ENCODE measurements at places on chromosomes 16 and 17.

DNA sequence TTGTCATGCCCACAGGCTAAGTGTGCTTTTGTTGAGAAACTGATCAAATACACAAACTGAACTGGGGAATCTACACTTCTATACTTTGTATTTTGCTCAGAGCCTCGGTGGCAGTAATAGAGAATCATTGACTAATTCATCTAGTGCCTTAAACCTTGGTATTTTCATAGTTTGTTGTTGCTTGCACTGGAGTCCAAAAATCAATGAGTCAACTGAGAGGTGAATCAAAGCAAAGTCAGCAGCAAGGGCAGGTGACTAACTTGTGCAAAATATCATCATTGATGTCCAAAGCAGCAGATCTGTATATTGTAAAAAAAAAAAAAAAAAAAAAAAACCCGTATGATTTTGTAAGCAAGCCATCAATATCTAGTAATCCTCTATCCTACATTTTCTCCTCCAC, 296.4 kb downstream of the MAP2K6 start:
- DNase-seq = no peak

- DNase-seq = no peak
These were observed 6.0 kb downstream of the DOC2A start for GRCh38 chr16:30004811-30005242.

DNA sequence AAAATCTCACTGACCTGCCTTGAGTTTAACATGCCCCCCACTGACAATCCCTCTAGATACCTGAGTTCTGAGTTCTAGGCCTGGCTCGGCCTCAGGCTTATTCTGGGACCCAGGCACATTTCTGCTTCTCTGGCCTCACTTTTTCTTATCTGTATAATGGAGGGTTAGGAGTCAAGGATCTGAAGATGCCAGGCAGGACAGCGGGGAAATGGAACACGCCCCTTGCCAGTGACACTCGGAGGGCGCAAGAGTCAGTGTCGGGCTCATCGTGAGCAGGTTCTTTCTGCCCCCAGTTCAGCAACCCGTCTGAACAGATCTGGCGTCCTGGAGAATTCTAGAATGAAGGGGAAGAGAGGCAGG, 567 bp upstream of the MT3 start:
- no peak for DNase-seq

DNA sequence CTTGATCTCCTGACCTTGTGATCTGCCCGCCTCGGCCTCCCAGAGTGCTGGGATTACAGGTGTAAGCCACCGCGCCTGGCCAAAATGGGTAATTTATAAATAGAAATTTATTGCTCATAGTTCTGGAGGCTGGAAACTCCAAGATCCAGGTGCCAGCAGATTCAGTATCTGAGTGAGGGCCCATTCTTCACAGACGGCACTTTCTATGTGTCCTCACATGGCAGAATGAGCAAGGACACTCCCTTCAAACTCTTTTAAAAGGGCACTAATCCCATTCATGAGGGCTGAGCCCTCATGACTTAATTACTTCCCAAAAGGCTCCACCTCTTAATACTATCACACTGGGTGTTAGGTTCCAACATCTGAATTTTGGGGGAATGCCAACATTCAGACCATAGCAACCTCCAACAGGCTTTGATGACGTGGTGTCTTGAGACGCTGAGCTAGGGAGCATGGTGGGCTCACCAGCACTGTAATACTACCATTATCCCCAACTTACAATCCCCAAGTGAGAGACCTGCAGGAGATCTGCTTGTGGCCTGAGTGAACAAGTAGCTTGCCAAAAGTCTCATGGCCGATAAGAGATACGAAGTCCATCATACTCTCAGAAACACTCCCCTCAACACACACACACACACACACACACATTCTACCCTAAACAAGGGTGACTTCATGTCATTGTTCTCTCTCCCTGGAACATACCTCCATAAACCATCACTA, 8.5 kb downstream of the CMTM4 start:
- no peak for DNase-seq

- no peak for DNase-seq
These were observed 60.1 kb downstream of the SRCIN1 start for GRCh38 chr17:38545531-38546225.

DNA sequence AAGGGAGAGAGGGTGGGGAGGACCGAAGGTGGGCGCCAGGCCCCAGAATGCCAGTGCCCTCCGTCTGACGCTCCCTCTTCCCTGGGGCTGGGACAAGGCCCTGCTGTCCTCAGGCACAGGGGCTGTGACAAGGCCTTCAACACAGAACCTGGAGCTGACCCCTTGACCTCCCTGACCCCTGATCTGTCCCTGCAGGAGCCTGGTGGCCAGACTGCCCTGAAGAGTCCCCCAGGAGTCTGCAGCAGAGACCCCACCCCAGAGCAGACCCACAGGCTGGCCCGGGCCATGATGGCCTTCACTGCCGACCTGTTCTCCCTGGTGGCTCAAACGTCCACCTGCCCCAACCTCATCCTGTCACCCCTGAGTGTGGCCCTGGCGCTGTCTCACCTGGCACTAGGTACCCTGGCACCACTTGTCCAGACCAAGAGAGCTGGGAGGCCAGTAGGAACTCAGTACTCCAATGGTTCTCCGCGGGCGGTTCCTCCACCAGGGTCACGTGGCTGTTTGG, 2.9 kb downstream of the SERPINF2 start:
- DNase-seq = no peak

DNA sequence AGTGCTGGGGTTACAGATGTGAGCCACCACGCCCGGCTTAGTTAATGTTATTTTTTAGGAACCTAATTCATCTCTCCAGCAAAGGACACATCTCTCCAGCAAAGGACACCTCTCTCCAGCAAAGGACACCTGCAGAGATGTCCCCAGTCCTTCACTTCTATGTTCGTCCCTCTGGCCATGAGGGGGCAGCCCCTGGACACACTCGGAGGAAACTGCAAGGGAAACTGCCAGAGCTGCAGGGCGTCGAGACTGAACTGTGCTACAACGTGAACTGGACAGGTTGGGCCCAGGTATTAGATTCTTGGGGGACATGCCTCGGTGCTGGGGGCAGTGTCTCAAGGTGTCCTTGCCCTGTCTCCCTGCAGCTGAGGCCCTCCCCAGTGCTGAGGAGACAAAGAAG, 4.7 kb downstream of the PFAS start:
- peak; percentile 63 for DNase-seq

DNA sequence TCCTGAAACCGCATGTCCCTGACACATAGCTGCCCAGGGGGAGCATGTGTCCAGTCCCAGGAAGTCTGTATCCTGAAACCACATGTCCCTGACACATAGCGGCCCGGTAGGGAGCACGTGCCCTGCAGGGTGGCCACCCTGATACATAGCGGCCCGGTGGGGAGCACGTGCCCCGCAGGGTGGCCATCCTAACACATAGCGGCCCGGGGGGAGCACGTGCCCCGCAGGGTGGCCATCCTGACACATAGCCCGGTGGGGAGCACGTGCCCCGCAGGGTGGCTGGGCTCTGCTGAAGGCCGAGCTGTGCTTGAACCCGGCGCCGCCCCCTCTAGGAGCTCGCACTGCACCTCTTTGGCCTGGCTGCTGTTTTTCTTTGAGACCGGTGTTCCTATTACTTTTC, 18.7 kb upstream of the RPL13 start:
- no peak for DNase-seq

All from mesendoderm (in vitro differentiated cells).